ENCODE measurements at places on chromosomes 16 and 17.
A peak's percentile ranks its signal among the peaks of the same experiment; 100 is the strongest.

DNA sequence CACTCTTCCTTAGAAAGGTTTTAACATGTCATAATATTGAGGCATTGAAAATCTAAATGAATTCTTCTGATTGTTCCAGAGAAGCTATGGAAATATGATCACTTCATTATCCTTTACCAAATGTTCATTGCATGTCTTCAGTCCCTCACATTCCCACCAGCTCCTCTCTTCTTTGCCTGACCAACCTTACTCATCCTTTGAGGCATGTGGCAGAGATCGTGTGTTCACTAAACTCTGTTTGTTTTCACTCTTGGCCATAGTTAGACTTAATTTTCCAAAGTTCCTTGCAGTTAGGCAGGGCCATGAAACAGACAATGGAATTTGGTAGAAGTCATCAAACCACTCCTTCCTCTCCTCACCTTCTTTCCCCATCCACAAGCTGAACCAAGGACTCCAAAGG is 266.5 kb upstream of the HSBP1 start:
- no peak for DNase-seq

GRCh38 chr17:2453866-2454265 is 53.0 kb upstream of the MNT start:
- no peak for DNase-seq

- DNase-seq: no peak
These were observed 37.6 kb downstream of the FTO start for GRCh38 chr16:53741546-53741945.

DNA sequence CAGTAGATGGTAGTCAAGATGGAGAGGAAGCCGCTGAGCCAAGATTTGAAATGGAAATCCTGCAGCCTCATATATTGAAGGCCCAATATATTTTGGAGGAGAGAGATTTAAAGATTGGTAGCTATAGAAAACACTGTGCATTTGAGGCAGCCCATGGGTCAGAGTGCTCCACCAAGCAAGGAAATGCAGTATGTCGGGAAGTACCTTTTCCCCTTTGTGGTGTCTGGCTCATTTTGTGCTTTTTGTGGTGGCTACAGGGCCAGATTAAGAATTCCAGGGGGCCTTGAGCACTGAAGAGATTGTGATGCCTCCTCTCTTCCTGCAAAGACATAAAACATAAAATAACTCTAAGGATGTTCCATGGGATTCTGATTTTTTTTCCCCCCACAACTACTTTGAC is 39.6 kb downstream of the CDRT15 start:
- no peak for DNase-seq

DNA sequence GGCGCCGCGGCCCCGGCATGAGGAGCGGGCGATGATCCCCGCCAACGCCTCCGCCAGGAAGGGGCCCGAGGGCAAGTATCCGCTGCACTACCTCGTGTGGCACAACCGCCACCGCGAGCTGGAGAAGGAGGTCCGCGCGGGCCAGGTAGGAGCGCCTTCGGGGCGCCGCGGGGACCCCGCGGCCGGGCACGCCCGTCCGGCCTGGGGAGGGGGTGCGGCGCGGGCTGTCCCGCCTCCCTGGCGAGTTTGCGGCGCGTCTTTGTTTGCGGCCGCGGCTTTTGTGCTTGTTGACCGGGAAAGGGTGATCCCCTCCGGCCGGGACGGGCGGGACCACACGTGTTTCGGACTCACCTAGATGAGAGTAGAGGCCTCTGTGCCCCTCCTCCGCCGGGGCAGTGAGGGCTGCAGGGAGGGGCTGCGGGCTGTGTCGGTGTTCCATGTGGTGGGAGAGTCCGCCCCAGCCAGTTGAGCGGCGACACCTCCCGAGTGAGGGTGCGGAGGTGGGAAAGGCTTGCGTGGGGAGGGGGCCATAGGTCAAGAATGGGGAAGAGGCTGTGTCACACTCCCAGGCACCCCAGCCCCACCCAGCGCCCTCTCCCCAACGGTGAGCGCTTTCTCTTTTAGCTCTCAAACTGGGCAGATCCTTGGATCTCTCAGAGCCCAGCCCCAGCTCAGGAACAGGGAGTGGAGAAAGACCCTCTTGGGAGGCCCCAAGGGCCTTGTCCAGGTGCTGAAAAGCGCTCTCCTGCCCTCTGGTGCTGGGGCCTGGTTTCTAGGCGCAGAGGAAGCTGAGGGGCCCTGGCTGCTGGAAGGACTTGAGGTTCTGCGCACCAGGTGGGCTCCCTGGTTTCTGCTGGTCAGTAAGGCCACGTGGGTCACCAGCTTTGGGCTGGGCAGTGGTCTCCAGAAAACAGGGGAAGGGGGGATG is 923 bp downstream of the ANKRD13B start:
- peak; percentile 66 for DNase-seq

GRCh38 chr17:9195961-9196670 is 174.8 kb downstream of the NTN1 start:
- DNase-seq: no peak

GRCh38 chr17:74354123-74354522 is 7.5 kb downstream of the BTBD17 start:
- peak; percentile 35 for DNase-seq

GRCh38 chr17:18226284-18226945 is 980 bp downstream of the LLGL1 start:
- peak; percentile 16 for DNase-seq

DNA sequence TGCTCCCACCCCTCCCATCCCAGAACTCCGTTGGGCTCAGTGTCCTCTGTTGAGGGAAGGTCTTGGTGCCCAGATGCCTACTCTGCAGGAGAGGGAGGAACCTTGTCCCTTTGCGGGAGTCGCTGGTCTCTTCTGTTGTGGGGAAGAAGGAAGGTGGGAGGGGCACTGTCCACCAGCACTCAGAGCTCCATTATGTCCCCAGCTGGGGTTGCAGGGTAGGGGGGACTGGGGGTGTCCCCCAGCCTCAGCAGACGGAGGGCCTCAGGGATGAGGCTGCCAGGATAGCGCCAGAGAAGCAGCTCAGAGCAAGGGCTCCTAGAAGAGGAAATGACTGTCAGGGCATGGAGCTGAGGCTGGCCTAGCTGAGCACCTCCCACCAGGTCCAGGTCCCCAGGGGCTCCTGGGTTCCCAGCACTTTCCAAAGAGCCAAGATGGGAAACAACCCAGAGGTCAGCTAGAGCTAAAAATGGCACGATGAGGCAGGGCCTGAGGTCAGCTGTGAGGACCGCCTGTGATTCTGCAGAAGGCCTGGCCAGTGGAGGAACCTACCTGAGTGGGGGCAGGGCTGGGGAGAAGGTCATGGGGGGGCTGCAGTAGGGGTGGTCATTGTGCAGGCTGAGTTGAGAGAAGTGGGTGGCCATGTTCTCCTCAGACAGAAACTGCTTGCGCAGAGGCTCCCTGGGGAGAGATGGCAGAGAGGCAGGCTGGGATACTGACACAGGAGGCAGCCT is 893 bp downstream of the HCFC1R1 start:
- no peak for DNase-seq

- DNase-seq: no peak
These were observed 5.8 kb upstream of the ARMC5 start for GRCh38 chr16:31453255-31454204.

DNA sequence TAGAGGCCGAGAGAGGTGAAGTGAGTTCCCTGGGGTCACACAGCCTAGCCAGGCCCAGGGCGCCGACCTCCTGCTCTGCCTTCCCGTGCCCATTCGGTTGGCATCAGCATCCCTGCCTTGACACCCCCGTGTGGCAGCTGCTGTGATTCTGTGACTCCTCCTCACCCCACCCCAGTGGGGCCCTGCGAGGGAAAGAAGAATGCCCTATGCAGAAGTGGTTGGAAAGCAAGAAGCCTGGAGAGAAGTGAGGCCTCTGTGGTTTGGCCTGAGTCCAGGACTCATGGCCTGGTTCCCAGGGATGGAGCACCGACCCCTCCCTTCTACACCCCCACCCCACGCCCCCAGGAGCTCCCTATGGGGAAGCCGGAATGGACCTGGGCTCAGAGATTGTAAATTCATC is 296.2 kb downstream of the SEC14L1 start:
- DNase-seq: peak; percentile 63

DNA sequence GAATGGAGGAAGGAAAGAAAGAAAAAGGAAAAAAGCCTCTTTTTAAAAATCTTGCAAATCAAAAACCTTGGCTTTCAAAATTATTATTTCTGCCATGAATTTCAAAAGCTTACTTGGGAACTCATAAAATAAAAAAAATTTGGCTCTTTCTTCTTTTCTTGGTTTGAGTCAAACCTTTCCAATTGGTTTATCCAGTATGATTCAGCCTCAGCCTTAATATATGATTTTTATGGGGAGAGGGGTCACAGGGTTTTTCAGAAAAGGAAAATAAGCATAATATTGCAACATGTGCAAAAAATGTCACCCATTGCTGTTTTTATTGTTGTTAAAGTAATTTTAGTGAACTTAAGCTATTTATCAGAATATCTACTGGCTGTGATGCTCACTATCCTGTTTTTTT is 31.2 kb upstream of the HAPSTR1 start:
- DNase-seq: no peak

GRCh38 chr16:12837291-12837690 is 33.6 kb upstream of the CPPED1 start:
- no peak for DNase-seq

DNA sequence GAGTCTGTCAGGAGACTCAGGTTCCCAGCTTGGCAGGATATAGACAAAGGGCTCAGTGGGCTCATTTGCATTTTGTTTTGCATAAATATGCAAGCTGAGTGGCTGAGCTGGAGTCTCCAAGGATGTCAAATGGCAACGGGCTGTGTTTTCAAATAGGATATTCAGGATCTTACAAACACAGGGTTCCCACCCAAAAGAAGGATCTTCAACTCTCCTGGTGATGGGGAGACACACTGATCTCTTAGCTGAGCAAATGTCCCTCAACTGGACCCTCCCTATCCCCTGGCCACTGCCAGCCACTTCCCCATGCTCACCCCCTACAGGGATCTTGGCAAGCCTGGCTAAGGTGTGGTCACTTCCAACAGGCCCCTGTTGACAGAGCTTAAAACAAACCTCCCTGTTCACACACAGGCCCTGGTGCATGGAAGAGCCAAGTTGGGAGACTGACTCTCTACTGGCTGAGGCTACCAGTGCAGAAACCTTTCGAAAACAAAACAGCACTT is 61.6 kb downstream of the SOX9 start:
- no peak for DNase-seq

GRCh38 chr17:56595831-56596690 is 2.6 kb downstream of the NOG start:
- DNase-seq: no peak

- DNase-seq: no peak
These were observed 417.6 kb upstream of the DYNLRB2 start for GRCh38 chr16:80123189-80123588.

DNA sequence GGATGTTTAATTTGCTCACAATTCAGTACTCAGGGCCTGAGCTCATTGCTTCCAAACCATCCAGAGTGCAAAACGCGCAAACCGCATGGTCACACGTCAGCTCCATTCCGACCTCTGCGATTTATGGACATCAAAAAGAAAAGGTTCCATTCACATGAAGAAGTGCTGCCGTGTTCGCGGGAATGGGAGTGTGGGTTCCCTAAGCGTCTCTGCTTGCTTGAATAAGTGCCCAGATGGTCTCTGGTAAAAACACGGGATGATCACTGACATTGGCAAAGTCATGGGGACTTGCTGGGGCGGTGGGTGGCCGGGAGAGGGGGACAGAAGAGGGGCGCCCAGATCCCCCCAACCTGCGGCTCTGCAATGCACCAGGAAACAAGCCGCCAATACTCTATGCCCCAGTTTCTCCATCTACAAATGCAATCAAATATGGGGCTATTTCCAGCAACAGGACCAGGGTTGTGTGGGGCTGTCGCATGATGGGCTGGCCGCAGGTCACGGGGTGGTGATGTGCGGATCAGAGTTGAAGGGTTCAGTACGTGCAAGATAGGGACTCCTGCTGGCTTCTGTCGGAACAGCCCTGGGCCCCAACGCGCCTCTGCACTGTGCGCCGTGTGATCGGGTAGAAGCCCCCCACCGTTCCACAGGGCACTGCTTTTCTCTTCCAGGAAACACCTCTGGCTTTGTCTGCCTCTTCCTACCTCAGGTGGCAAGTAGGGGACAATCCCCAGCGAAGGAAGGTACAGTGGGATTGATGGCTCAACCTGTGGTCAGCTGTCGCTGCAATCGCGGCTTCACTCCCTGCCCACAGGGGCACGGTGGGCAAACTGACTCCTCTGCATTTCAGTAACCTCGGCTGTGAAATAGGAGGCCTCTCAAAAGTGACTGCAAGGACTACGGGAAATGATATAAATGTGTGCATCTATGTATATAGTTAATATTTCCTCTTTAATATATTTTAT is 11.2 kb downstream of the FOXF1 start:
- no peak for DNase-seq

GRCh38 chr17:79391376-79392233 is 219.2 kb downstream of the RBFOX3 start:
- DNase-seq: peak; percentile 62

GRCh38 chr16:19968891-19969683 is 84.4 kb upstream of the GPRC5B start:
- no peak for DNase-seq

DNA sequence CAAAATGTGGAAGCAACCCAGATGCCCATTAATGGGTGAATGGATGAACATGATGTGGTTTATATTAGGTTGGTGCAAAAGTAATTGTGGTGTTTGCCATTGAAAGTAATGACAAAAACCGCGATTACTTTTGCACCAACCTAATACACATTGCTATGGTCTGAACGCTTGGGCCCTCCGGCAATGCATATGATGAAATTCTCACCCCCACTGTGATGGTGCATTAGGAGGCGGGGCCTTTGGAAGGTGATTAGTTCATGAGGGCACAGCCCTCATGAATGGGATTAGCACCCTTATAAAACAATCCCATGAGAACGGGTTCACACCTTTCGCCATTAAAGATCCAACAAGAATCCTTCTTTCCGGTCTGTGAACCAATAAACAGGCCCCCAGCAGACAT is 25.3 kb upstream of the PRM1 start:
- DNase-seq: no peak

DNA sequence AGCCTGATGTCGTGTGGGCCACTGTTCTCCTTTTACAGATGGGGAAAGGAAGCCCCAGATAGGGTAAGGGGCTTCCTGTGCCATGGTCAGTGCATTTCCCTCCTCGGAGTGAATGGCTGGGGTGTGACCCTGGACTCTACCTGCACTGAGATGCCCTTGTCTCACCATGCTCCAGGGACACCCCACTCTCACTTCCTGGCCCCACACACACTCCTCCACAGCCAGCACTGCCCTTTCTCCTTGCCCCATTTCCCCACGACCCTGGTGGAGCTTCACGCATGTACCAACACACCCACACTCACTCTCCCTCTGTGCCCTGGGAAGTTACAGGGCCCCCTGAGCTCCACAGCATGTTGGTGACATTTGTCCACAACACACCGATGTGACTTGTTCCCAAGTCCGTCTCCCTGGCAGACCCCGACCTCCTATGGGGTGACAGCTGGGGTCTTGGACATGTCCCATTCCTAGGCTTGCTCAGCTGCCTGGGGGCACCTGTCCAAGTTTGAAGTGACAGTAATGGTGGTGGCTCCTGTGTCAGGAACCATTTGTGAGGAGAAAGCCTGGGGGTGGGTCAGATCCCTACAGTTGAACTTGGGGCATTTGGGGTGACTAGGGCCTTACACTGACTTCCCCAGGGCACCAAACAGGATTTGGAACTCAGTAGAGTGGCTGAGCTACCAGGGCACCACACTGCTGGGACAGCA is 47.4 kb downstream of the PECAM1 start:
- no peak for DNase-seq

GRCh38 chr16:57244463-57244766 is 644 bp upstream of the ARL2BP start:
- no peak for DNase-seq

- no peak for DNase-seq
These were observed 21.1 kb downstream of the GAS7 start for GRCh38 chr17:10177131-10177912.

GRCh38 chr16:23907903-23908302 is 72.1 kb downstream of the PRKCB start:
- no peak for DNase-seq

GRCh38 chr17:7916385-7916682 is 245 bp upstream of the RNF227 start:
- no peak for DNase-seq

Data from DND-41 (cell line).